ENCODE measurements at places on chromosomes 6 and 20. TPM values are rescaled to one million over a fixed set of nuclear protein-coding genes. Genes with fewer than 3 reads are reported as not detected.
A peak's percentile ranks its signal among the peaks of the same experiment; 100 is the strongest.

- H3K4me3 ChIP-seq = no peak overlapping the region
- H3K4me1 ChIP-seq = peaks cover 22% of the 10 kb centered on the region
- DNase-seq = peak; percentile 54
These were observed 171.4 kb downstream of the GMPR start for GRCh38 chr6:16409531-16410441.

DNA sequence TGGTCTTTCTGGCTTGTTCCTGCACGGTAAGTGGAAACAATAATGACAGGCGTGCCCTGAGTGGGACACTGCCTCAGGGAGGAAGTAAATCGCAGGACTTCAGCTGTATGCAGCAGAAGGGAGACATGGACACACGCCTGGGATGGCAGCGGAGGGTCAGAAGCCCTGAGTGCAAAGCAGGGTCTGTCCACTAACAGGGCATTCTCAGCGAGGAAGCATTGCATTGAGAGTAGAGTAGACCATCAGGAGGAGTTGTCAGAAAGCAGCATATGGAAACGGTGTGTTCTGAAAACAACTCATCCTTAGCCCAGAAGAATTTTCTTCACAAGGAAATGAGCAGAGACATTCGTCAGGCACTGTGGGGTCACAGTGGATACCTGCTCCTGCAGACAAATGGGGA lies 134.0 kb downstream of the SYNDIG1 start:
- H3K4me3 ChIP-seq = no peak overlapping the region
- no peaks in the 10 kb centered on the region for H3K4me1 ChIP-seq
- no peaks in the 10 kb centered on the region for H3K36me3 ChIP-seq
- no peak for DNase-seq
- no peaks in the 10 kb centered on the region for H3K27me3 ChIP-seq
- H3K27ac ChIP-seq = no peak overlapping the region

- no peak overlapping the region for H3K27ac ChIP-seq
- no peaks in the 10 kb centered on the region for H3K36me3 ChIP-seq
- H3K4me3 ChIP-seq = no peak overlapping the region
- DNase-seq = no peak
- peaks cover 8% of the 10 kb centered on the region for H3K4me1 ChIP-seq
- H3K27me3 ChIP-seq = peaks cover 7% of the 10 kb centered on the region
These were observed 882 bp downstream of the CNR1 start for GRCh38 chr6:88165087-88165843.

DNA sequence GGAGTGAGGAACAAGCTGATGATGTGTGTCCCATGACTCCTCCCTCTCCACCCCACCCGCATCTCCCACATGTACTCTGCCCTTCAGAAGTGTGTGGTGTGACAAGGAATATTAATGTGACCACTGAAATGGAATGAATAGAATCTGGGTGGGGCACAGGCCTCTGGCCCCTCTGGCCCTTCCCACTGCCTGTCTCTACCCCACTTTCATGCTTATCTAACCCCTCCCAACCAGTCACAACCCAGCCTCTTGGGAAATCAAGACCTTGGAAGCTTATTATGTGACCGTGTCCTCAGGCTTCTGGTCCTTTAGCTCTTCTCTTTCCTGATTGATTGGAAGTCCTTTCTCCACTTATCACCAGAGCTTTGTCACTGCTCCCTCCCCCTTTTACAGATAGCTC lies 312.2 kb upstream of the SOX4 start:
- no peak overlapping the region for H3K27ac ChIP-seq
- H3K4me1 ChIP-seq = no peaks in the 10 kb centered on the region
- no peak overlapping the region for H3K4me3 ChIP-seq

DNA sequence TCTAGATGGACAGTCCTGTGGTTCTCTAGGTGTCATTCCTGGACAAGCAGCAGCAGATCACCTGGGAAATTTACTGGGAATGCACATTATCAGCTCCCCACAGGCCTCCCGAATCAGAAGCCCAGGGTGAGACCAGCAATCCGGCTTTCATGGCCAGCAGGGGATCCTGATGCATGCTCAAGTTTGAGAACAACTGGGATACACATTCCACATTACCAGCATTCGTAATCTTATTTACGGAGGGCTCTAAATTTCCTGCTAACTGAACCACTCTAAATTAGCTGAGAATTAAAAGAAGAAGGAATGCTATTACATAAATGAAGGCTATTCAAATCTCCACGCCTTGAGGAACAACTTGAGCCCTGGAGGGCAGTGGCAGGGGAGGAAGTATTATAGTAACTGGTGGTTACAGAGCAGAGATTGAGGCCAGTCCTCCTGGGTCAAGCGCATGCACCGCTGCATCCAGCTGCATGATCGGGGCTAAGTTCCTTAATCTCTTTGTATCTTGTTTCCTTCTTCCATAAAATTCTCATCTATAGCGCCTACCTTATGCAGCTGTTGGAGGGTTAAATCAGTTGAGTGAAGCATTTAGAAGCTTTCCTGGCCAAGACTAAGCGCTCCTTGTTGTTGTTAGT lies 403.7 kb downstream of the CDH26 start:
- H3K27ac ChIP-seq = no peak overlapping the region
- H3K36me3 ChIP-seq = no peaks in the 10 kb centered on the region
- H3K27me3 ChIP-seq = no peaks in the 10 kb centered on the region
- H3K4me3 ChIP-seq = no peak overlapping the region

- H3K4me1 ChIP-seq = no peaks in the 10 kb centered on the region
- H3K4me3 ChIP-seq = no peak overlapping the region
- no peak for DNase-seq
- H3K27me3 ChIP-seq = no peaks in the 10 kb centered on the region
These were observed 54.4 kb downstream of the TGM2 start for GRCh38 chr20:38110525-38111178.

DNA sequence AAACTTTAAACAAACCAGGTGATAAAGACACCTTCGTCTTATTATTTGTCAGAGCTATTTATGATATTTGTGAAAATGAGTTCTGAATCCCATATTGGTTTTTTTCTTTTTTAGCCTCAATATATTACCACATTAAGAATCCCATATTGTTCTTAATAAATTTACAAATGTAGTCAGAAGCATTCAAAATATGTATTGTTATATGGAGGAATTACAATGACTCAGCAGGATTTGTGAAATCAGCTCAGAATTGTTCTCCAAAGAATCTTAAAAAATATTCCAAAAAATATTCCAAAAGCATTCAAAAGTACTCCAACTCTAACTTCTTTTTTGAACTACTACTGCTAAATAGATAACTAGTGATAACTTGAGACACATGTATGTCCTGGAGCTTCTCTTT lies 6.5 kb upstream of the ZNF343 start:
- no peaks in the 10 kb centered on the region for H3K36me3 ChIP-seq
- H3K4me1 ChIP-seq = no peaks in the 10 kb centered on the region
- no peak overlapping the region for H3K4me3 ChIP-seq

DNA sequence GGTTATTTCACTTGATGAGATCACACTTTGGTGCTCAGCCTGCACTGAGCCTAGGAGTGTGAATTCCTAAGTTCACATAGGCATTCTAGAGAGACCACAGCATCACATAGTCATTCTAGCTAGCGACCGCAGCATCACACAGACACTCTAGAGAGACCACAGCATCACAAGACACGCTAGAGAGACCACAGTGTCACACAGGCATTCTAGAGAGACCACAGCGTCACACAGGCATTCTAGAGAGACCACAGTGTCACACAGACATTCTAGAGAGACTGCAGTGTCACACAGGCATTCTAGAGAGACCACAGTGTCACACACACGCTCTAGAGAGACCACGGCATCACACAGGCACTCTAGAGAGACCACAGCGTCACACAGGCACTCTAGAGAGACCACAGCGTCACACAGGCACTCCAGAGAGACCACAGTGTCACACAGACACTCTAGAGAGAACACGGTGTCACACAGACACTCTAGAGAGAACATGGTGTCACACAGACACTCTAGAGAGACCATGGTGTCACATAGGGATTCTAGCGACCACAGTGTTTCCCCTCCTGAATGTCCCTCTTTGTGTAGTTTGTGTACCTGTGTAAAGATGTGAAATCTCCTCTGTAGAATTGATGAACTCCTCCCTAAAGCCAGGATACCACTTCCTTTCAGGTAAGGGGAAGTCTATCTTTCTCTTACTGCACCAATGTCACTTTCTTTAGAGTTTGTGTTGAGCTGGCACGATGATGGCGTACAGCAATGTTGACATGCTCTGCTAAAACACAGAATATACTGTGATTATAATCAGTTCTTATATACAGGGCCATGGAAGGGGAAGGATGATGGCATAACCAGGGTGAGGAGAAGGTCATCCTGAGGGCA lies 169.4 kb downstream of the ZDHHC14 start:
- H3K27ac ChIP-seq = no peak overlapping the region
- H3K36me3 ChIP-seq = no peaks in the 10 kb centered on the region
- DNase-seq = peak; percentile 46
- H3K4me1 ChIP-seq = peaks cover 19% of the 10 kb centered on the region
- no peak overlapping the region for H3K4me3 ChIP-seq

SEMG1 gene
- not detected for total RNA-seq

CST2 gene
- total RNA-seq = not detected

BFSP1 gene
- 0.87 TPM for total RNA-seq

SLCO4A1 gene
- total RNA-seq = 0.99 TPM

APOBEC2 gene
- total RNA-seq = not detected

CCN5 gene
- total RNA-seq = not detected

NRN1 gene
- total RNA-seq = 0.49 TPM

Data from CD4-positive, alpha-beta memory T cell (primary cell).